Activated CD8-positive, alpha-beta T cell treated with anti-CD3 and anti-CD28 coated beads, Interleukin-2, amount 10 ng/mL, durations not matched to agents 7 days and 5 days (primary cell): ENCODE measurements at places on chromosomes 16 and 17. TPM values are rescaled to one million over a fixed set of nuclear protein-coding genes. Genes with fewer than 3 reads are reported as not detected.
A peak's percentile ranks its signal among the peaks of the same experiment; 100 is the strongest.

GRCh38 chr17:78842881-78843565 lies 2.4 kb upstream of the USP36 start:
- peak; percentile 79 for DNase-seq
- no peaks in the 10 kb centered on the region for H3K27me3 ChIP-seq
- peaks cover 4% of the 10 kb centered on the region for H3K36me3 ChIP-seq
- H3K4me1 ChIP-seq, result peaks cover 33% of the 10 kb centered on the region
- H3K4me3 ChIP-seq, result no peak overlapping the region

SCIMP gene
- total RNA-seq, result not detected

DNA sequence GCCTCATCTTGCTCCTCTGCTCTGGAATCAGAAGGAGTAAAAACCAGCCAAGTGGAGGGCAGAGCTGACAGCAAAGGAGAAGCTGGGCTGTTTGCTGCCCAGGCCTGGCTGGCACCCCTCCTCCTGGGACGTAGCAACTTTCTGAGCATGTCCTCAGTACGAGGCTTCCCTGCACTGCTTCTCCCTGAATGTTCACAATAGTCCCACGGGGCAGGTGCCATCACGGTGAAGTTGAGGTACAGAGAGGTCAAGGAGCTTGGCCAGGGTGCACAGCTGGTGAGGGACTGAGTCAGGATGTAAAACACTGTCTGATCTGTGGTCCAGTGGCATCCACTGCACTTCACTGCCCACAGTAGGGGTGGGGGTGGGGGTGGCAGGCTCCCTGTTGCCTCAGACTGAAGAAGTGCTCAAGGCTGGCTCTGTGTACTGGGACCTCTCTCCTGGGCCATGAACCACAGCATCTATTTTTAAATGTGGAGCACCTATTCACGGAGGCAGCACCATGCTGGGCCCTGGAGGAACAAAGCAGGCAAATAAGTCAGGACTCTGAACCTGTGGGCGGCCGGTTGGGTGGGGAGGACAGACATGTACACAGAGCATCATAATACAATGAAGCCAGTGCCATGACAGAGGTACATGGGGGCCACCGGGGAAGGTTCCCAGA lies 369.5 kb downstream of the SEC14L1 start:
- H3K27ac ChIP-seq, result no peak overlapping the region
- peaks cover 3% of the 10 kb centered on the region for H3K36me3 ChIP-seq
- H3K4me1 ChIP-seq, result no peaks in the 10 kb centered on the region

DNA sequence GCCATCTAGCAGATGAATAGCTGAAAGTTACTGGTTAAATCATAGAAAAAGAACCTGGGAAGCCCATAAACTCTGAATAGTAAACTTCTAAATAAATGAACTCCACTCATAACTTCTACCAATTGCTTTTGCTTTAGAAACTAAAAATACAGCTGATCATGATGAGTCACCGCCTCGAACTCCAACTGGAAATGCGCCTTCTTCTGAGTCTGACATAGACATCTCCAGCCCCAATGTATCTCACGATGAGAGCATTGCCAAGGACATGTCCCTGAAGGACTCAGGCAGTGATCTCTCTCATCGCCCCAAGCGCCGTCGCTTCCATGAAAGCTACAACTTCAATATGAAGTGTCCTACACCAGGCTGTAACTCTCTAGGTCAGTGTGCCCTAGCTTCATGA lies 9.7 kb downstream of the KAT7 start:
- DNase-seq, result no peak
- H3K36me3 ChIP-seq, result peaks cover 65% of the 10 kb centered on the region
- no peak overlapping the region for H3K4me3 ChIP-seq
- peak overlapping the region; percentile 30 for H3K27ac ChIP-seq
- peaks cover 46% of the 10 kb centered on the region for H3K4me1 ChIP-seq
- no peaks in the 10 kb centered on the region for H3K27me3 ChIP-seq

- no peak for DNase-seq
- H3K27me3 ChIP-seq, result peaks cover 63% of the 10 kb centered on the region
- peak overlapping the region; percentile 25 for H3K4me3 ChIP-seq
- peak overlapping the region; percentile 34 for H3K27ac ChIP-seq
These were observed 3.1 kb upstream of the SOX9 start for GRCh38 chr17:72117535-72118334.

GRCh38 chr17:74527756-74528155 lies 3.5 kb downstream of the CD300LB start:
- no peak for DNase-seq
- H3K4me3 ChIP-seq, result no peak overlapping the region
- peaks cover 3% of the 10 kb centered on the region for H3K4me1 ChIP-seq

DNA sequence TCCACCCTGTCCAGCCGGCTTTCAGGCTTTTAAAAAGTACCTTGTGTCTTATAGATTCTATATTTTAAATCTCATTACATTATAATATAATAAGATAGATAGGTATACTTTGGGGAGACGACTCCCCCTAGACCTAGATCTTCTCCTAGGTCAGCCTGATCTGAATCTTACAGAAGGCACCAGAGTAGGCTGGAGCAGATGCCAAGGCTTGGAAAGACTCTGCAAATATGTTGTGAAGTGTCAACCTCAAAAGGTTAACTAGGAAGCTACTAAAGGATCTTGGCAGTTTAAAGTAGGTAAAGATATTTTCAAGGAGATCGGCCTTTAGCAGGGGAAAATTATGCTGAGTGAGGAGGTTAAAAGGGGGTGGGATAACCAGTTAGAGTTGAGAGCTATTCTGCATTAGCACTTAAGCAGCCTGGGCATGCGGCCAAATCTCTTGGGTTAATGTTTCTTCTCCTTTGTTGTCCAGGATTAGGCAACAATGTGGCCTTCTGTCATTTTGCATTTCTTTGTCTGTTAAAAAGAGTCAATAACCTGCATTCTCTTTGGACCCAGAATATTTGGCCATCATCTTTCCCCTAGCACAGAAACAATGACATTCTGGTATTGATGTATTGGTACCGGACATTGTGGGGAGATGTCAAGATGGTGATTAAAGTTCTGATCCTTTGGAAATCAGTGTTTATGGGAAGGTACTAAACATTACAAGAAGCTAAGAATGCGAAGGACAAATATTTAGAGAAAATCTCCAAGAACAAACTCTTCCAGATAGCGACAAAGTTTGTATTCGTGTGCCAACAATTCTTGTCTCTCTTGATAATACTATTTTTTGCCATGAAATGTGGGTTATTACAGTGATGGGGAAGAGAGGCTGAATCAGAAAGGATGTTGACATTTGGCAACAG lies 51.2 kb upstream of the DHX40 start:
- no peak for DNase-seq
- no peak overlapping the region for H3K27ac ChIP-seq
- no peaks in the 10 kb centered on the region for H3K27me3 ChIP-seq
- H3K4me3 ChIP-seq, result no peak overlapping the region
